Stimulated activated CD8-positive, alpha-beta memory T cell treated with anti-CD3 and anti-CD28 coated beads, Interleukin-4, amount 100 ng/mL, for 48 hours (primary cell): ENCODE measurements at places on chromosomes 16 and 17.

DNA sequence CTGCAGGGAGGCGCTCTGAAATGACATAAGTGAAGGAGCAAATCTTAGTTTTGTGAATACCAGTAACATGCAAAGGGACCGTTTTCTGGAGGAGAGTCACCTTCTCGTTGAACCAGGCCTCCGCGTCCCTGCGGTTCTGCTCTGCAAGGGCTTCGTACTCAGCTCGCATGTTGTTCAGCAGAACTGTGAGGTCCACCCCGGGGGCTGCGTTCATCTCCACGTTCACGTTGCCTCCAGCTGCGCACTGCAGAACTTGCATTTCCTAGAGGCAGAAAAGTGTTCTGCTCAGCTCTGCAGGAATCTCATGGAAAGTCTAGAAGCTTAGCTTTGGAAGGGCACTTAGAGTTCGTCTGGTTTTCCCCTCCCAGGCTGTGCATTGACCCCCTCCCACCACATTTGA is 4.1 kb downstream of the KRT25 start:
- no peak for DNase-seq

DNA sequence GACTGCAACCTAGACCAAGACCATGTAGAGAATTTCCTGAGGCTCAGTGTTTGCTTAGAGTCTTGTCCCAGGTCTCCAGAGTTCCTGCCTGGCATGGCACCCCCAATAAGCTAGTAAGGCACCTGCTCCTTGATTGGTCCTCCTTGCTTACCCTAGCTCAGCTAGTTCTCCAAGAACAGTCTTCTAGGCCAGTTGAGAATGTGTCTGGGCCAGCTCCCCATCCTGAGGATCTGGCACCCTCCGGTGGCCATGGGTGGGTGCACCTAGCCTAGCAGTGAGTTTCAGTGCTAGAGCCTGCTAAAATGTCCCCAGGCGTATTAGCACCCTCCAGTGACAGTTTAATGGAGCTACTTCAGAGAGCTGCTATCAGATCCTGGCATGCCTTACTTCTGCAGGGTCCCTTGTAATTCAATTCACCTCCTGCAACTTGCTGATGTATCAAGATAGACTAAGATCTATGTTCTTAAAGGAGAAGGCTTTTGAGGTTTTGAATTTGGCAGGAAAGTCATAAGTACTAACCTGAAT is 44.4 kb upstream of the MED13 start:
- peak; percentile 79 for DNase-seq

- no peak for DNase-seq
Measured at GRCh38 chr17:79852748-79853147, 13.5 kb upstream of the CBX4 start.

DNA sequence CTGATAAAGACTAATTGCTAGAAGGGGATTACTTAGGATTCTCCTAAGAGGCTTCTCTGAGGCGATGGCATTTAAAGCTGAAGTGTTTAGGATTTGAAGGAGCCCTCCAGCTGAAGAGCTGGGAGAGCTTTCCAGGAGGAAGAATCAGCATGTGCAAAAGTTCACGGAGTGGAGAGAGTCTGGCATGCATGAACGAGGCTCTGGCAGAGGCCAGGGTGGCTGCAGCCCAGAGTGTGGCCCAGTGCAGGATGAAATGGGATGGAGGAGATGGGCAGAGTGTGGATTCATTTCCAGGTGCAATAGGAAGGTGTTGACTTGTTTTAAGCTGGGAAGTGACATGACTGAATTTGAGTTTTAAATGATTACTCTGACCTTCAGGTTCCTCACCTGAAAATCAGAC is 249.0 kb upstream of the CCL2 start:
- DNase-seq = no peak

DNA sequence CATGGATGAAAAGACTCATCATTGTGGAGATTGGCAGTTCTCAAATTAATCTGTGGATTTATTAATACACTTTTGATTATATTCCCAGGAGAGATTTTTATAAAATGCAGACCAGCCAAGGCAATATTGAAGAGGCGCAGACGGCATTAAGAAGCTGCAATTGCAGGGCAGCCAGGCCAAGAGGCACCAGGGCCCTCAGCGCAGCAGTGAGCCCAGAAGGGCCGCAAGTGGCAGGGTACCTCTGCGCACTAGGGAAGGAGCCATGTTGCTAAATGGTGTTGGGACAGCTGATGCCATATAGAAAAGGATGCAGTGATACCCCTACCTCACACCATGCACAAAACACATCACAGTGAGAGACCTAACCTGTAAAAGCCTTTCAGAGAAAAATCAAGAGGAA is 36.6 kb upstream of the CHMP6 start:
- no peak for DNase-seq

GRCh38 chr17:2898255-2898926 is 102.2 kb downstream of the RAP1GAP2 start:
- no peak for DNase-seq

GRCh38 chr17:49952209-49952911 is 16.6 kb upstream of the DLX4 start:
- DNase-seq = peak; percentile 91

GRCh38 chr17:75313941-75314551 is 24.8 kb upstream of the SLC25A19 start:
- DNase-seq = no peak

DNA sequence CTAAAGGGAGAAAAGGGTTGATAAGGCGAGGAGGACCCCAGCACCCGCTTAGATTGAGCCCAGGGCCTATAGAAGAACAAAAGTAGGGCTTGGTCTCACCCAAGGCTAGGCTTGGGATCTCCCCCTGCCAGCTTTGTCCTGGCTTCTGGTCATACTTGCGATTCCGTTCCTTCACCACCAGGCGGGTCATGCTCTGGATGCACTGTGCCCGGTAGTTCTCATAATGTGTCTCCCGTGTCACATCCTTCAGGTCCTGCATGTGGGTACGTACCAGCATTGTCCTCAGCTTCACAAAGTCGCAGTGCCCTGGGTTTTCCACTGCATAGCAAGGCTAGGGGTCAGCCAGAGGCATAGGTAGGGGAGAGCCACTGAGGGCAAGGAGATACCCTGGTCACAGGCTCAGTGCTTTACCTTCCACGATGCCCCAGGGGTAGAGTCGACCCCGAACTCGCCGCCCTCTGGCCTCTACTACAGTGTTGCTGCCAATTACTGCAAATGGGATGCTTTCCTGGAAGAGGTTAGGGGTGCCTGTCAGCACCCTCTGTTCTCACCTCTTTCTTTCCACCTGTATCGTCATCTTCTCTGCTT is 6.5 kb upstream of the MTMR4 start:
- DNase-seq = no peak

- no peak for DNase-seq
Measured at GRCh38 chr17:56762988-56763387, 70.7 kb downstream of the C17orf67 start.

DNA sequence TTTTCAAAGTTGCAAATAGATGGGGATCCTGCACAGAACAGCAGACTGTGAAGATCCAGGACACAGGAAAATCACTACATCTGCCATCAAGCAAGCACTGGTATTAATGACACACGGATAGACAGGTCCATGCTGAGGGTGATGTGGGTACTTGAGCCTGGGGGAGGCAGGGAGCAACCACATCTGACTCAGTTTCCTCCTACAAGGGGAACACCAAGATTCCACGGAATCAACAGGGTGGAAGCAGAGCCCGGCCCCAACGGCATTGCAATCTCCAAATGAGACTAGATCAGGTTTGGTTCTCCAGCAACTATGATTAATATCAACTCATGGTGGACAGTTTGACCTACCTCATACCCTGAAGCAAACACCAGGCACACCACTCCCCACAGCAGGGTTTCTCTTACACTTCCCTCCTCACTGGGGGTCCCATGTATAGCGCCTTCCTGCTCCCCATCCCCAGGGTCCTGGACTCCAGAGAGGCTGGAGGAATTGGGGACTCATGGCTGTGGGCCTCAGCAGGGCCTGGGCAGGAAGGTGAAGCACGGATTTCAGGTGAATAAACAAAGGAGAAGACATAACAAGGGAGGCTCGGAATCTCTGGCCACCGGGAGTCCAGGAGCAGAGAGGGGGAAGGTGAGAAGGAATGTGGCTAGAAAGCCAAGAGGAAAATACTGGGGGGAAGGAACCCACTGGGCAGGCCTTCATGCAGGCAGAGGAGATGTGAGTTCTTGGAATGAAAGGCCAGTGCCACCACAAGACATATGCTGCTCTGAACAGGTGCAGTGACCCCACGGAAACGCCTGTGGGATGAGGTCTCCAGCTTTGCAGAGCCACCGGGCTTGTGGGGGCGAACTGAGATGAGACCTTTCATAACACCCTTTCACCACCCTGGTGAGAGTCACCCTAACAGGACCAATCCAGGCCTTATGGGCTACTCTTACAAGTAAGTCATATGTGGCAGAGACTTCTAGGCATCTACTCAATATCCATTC is 29.5 kb upstream of the PIK3R6 start:
- no peak for DNase-seq

DNA sequence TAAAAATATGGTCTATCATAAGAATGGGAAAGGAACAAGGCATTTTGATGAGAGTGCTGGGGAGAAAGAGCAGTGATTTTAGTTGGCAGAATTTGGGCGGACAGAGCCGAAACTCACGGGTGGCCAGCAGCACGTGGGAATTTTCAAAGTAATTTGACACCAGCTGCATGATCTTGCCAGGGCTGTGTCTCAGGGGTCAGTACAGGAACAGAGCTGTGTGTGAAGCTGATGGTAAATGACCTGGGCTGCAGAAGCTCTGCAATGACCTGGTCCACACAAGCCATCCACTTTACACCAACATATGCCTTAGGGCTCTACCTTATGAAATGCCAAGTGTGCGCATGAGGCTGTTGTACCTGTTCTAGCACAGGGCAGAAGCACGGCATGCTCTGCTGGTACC is 112.0 kb downstream of the ZFHX3 start:
- DNase-seq = no peak

- no peak for DNase-seq
Measured at GRCh38 chr16:67593288-67593687, 31.0 kb downstream of the CTCF start.

DNA sequence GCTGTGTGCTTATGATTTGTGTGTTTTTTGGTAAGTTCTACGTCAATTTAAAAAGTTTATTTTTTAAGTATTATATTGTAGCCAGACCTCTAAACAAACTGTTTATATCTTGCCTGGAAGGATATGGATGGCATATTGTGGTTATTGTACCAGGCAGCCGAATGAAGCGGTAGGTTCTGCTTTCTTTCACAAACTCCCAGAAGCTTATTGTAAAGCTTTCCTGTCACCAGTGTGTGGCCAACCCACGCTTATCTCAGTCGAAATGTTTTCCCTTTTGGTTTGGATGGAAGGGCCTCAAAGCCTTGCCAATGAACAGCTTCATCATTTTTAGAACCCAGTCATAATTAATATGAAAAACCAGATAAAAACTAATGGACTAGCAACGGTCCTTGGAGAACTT is 53.1 kb downstream of the CYB5B start:
- DNase-seq = no peak
